ENCODE measurements at places on chromosomes 4 and X.

- no peak for DNase-seq
Measured at GRCh38 chrX:124127496-124127895, 166.0 kb downstream of the STAG2 start.

DNA sequence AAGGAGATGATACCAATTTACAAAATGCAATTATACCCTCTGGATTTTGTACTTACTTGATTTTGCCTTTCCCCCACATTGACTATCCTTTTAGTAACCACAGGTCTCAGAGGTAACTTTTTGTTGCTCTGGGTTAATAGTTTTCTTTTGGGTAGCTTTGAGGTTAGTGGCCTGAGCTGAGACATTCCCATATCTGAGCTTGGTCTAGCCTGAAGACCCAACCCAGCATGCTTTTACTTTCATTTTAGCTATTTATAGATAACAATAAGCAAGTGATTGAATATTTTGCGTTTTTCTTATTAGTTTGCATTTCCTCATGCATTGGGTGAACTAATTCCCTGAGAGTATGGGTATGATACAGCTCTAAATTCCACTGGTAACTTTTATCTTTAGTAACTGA is 11.8 kb downstream of the HTN1 start:
- DNase-seq = no peak

DNA sequence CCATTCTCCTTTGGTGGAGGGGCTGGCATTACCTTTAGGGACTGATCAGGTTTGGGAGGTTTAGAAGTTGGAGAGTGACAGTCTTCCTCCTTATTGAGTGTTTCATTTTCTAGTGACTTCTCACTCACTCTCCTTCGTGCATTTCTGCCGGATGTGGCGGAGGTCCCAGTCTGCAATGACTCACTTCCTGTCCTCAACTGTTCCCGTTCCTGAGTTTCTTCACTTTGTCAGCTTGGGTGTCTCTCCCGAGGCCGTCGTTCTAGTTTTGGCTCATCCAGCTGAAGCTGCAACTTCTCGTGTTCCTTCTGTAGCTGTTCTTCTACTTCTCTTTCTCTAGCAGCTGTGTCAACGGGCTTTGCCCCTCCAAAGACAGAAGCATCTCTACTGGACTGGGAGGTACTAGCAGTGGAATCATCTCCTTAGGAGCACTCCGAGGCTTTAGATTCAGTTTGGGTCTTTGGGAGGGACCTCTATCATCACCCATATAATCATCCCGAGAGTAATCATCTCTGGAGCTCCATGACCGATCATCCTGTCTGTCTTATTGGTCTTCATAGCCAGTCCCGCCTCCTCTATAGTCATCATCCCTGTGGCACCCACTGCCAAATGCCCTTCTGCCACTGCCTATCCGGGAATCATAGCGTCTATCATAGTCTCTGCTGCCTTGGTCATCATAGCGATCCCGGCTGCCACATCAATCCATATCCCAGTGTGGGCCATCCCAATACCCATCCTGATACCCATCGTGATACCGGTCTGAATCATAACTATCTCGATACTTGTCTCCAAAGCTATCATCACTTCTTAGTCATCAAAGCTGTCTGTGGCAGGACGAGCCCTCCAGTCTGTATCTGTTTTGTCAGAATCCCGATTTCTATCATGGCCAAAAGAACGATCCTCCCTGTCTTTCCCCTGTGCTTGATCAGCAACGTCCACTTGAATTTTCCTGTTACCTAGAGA is 35.3 kb upstream of the VSIG4 start:
- no peak for DNase-seq

DNA sequence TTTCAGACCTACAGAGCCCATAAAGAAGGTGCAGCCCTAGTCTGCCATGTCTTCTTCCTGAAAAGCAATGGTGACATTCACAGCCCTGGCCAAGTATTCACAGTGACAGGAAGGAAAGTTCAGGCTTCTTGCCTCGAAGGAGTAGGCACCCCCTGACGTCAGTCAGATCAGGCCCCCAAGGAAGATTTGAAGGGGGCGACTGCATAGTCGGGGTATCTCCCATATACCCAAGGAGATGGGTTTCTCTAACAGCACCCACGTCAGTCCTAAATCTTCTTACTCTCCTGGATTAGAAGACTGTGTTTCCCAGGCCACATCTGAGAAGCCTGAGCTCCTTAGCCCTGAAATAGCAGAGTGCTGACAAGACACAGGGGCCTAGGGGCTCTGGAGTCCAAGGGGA is at the start of gene PPEF2:
PPEF2 (minus strand) TSS at position 101 of the 400 bp plus-strand sequence. CDS start 6,127 bp downstream, outside the sequence.
- DNase-seq = no peak

- peak; percentile 76 for DNase-seq
Measured at GRCh38 chr4:41358647-41359421, 102.1 kb downstream of the UCHL1 start.

DNA sequence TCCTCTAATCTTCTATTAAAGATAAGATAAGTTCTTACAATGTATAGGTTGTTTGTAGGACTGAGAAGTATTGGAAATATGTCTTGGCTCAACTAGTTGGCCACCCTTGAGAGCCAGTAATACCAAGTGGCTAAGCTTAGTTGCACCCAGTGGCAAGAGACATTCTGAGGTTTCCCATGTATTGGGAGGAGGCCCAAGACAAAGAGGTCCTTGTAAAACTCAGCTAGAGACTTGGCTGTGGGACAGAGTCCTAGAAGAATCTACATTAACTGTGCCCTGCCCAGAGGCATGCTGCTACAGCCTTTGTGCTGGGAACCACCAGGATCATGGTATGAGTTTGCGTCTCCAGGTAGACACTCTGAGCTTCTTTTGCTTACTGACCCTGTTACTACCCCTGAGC is 41.9 kb upstream of the SLC4A4 start:
- DNase-seq = no peak

- no peak for DNase-seq
Measured at GRCh38 chr4:150768497-150768896, 186.5 kb downstream of the MAB21L2 start.

GRCh38 chr4:15434676-15435075 is 6.8 kb downstream of the C1QTNF7 start:
- no peak for DNase-seq

DNA sequence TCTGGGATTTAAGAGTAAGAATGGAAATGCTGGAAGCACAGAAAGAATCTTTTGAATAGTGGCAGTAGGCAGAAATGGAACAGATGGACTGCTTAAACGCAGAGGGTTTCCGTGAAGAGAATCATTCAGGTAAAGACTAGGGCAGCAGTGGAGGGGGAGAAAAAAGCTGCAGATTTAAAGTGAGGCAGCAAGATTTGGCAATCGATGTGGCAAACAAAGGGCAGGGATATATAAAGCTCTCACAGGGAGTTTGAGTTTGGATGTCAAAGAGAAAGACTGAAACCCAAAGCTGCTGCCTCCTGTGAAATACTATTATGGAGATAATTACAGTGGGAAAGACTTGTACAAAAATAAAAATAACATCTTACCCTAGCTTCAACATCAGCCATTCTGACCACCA is 384.0 kb downstream of the CENPC start:
- DNase-seq = no peak

DNA sequence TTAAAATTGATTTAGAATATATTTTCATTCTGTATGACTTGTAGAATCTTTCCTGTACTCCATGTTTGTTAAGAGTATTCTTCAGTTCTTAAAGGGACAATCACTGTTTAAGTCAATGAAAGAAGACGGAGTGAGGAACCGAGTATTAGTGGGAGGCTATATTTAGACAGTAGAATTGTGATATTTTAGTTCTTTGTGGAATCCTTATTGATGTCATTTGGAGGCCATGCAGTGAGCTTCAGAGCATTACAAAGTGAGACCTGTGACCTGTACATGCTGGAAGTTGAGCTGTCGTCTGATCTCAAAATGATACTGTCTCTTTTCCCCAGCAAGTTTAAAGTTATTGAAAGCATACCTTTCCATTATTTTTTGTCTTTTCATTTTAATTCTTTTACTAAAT is 394.7 kb downstream of the GALNTL6 start:
- DNase-seq = no peak

GRCh38 chr4:173801361-173801760 is 271.3 kb upstream of the HAND2 start:
- DNase-seq = no peak

- DNase-seq = no peak
Measured at GRCh38 chr4:78956975-78957374, 17.7 kb upstream of the PAQR3 start.

DNA sequence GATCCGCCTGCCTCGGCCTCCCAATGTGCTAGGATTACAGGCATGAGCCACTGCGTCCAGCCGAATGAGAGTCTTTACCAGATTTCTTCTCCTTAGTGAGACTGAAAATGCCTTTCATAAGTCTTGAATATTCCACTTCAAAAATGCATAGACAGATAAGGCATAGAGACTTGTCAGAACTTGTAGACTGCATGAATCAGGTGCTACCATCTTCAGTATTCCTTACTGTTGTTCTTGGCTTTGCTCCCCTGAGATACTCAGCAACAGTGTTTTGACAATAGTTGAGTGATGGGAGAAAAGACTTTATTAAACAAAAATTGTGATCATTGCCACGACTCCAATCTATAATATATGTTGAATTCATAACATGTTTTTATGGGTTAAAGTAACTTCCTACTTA is 11.0 kb downstream of the TKTL2 start:
- no peak for DNase-seq

DNA sequence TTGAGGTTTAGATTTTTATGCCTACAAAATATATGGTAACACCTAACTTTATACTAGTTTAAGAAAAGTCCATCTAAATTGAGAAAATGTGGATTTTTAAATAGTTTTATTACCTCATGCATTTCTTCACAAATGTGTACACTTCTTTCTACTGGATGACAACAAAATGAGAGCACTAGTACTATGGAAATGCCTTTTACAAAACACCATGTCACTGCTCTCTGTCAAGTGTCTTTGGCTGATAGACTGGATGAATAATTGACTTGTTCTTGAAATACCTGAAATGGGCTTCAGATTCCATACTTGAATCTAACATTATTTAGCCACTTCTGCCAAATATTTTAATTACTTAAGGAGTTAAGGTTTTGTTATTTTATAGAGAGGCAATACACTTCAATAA is 49.5 kb downstream of the AMELX start:
- DNase-seq = no peak

DNA sequence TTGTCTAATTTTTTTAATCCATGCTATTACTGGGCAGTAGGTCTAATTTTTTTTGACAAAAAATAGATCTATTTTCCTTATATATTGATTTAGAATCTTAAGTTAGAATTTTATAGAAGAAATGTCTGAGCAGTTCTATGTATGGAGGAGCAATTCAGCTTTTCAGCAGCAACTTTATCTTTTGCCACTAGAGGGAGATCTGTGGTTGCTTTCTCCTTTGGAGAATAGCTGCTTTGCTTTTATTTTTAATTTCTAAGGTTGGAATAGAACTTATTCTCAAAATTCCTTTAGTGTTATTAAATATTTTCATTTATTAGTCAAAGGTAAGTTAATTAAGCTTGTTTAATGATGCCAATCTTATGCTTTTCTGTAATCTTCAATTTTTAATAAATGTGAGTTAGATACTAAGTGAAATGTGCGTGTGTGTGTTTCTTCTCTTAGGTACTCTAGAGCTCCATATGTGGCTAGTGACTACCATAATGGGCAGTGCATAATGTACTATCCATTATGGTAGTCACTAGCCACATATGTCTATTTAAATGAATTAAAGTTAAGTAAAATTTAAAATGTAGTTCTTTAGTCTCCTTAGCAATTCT is 29.3 kb downstream of the FAM199X start:
- no peak for DNase-seq

GRCh38 chr4:105234582-105234981 is 87.9 kb downstream of the TET2 start:
- DNase-seq = no peak

GRCh38 chr4:48237996-48238645 is 31.5 kb downstream of the TEC start:
- DNase-seq = peak; percentile 6

DNA sequence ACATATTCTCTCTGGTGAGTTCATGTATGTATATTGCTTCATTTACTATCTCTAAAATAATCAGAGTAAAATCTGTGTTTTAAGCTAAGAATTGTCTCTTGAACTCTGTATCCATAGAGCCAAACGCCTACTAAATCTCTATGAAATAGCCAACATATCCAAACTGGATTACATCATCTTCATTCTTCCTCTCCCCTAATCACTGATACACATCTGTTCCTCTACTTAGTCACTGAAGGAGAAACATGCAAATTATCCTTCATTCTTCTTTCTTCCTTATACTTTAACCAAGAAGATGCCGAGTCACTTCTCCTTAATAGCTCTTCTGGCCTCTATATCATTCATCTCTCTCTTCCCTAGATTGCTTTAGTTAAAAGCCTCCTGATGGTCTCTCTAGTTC is 630.4 kb upstream of the FTHL17 start:
- DNase-seq = no peak

DNA sequence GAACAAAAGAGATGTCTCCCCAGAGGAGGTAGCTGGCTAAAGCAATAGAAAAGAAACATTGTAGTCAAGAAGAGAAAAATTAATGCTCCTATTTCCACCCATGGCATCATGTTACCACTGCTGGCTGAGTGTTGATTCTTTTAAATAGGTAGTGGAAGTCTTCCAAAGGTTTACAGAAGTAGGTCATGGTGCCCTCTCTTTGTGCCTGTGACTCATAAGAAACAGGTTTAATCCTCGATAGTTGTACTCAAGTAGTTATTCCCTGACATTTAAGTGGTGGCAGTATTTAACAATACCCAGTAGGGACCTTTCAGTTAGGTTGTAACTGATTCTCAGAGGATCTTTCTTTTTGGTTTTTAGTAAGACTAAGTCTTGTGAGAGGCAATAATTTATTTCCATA is 247.8 kb downstream of the TEX13A start:
- no peak for DNase-seq

GRCh38 chrX:120200851-120201250 is 42.4 kb downstream of the RHOXF2 start:
- DNase-seq = no peak

GRCh38 chr4:87053802-87054767 is 119.3 kb downstream of the AFF1 start:
- no peak for DNase-seq

DNA sequence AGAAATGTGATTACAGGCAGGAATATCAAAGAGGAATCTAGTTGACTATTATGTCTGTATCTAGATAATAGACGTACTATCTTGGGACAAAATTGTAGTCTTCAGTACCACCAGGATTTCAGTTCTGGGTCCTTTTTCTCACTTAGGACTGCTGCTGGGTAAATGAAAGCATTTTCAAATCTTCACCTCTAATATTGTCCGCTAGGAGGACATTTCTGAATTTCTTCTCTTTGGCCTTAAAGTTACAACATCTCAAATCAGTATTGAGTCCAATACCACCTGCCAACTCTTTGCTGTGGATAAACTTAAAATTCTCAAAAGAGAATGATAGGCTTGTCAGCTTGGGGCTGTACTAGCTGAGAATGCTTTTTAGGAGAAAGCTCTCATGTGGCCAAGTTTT is 6.0 kb downstream of the FGF16 start:
- DNase-seq = no peak

- DNase-seq = no peak
Measured at GRCh38 chr4:87478732-87479250, 50.4 kb downstream of the SPARCL1 start.
